ENCODE measurements at places on chromosomes 12 and 14.

- peak; percentile 21 for DNase-seq
Measured at GRCh38 chr14:95609398-95609990, 74.6 kb downstream of the GLRX5 start.

DNA sequence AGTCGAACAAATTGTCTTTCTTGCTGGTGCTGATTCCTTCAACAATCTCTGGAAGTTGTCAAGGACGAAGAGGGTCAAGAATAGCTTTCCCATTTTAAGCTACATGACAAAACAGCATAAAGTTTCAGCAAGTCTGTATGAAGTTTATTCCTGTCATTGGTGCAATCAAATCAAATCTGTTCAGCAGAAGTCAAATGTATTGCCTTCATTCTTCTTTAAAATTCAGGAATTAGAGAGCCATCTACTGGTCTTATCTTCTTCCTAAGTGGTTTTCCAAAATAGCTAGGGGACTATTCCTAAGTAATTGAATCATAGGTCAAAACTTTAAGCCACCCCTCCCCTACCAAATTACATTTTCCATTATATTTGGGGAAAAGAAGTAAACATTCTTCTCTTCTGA, 990.2 kb downstream of the GALC start:
- no peak for DNase-seq

DNA sequence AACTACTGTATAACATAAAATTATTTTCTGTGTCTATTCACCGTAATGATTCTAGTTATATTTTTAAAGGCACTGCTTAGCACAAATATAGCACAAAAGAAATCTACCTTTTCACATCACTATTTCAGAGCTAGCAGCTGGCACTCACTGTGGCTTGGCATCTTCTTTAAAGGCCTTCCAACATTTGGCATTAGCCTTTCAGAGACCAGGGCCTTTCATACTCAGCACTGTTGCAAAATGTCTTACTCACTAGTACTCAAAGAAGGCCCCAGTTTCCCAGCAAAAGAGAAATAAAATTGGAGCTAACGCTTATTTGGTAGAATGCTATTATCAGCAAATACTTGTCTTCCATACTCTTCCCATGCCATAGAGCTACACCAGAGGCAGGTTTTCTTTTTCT, 238.4 kb downstream of the MED13L start:
- no peak for DNase-seq

- DNase-seq, result no peak
Measured at GRCh38 chr14:65506801-65507200, 94.3 kb downstream of the FUT8 start.

GRCh38 chr14:99744199-99744872, 48.9 kb upstream of the EML1 start:
- DNase-seq, result no peak

DNA sequence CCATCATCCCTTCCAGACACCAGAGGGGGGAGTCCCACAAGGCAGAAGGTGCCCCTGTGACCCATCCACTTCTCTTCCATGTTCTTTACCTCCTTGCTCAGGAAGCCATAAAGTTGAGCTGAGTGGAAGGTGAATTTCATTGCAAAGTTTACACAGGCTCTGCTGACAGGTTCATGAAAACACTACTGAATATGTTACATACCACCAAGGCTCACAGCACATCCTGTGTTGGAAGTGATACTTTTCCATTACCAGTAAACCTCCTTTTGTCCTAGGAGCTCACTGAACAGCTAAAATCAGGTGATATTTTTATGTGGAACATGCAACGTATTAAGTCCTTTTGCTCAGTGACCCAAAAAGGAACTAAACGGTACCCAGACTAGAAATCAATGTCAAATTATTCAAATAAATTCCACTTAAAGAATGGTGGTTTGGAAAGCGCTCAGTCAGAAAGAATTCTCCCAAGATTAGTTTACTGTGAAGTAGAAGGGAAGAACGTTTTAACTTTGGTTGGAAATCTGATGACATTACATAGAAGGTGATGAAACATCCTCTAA, 196.2 kb upstream of the NUDT4 start:
- peak; percentile 66 for DNase-seq

DNA sequence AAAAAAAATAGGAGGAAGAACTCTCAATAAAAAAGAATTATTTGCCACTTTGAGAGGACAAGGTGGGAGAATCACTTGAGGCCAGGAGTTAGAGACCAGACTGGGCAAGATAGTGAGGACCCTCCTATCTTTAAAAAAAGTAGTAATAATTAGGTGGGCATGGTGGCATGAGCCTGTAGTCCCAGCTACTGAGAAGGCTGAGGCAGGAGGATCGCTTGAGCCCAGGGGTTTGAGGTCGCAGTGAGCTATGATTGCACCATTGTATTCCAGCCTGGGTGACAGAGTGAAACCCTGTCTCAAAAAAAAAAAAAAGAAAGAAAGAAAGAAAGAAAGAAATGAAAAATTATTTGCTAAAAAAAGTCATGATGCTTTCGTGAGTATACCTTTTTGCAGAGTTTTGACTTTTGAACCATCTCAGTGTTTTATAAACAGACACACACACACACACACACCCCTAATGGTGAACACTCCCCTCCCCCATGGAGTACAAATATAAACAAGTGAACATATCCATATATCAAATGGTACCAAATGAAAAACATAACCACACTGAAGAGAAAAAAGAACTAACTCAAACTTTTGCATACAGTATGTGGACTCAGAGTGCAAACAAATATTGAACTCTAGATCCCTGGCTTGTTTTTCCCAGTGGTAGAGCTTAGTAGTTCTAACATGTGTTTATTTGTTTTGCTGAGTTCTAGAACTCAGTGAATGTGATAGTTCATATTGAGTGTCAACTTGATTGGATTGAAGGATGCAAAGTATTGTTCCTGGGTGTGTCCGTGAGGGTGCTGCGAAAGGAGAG, 27.7 kb upstream of the DNM1L start:
- no peak for DNase-seq

DNA sequence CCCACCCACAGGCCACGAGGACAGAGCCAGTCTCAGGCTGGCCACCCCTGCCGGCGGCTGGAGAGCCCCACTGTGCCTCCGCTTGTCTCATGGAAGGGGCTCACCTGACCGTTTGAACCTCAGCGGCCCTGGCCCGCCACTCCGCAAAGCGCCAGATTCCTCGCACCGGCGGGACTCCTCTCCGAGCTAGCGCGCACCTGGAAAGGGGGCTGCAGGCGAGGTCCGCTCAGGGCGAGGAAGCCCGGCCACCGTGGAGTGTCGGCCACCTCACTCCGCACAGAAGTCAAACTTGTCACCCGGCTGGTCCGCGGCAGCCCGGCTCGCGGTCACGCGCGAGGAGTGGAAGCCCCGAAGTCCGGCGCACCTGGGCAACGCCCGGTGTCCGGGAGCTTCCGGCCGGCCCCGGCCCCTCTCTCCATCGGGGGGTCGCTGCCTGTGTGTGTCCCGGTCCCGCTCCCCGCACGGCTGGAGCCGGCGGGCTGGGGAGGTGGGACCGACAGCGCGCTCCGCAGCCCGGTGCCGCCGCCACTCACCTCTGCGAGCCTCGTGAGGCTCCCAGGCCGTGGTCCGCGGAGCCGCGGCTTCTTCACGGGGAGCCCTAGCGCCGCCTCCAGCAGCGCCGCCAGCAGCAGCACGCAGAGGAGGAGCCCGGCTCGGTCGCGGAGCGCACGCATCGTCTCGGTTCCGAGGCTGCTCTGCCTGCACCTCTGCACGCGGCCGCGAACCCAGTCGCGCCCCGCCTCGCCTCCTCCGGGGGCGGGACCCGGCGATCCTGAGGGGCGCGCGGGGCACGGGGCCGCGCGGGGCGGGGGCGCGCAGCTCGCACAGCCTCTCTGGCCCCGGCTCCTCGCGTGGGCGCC, at the start of gene ISM2:
Gene ISM2 (minus strand): TSS at position 697 of the 860 bp plus-strand sequence. CDS start 23 bp downstream, at position 674.
- peak; percentile 45 for DNase-seq

DNA sequence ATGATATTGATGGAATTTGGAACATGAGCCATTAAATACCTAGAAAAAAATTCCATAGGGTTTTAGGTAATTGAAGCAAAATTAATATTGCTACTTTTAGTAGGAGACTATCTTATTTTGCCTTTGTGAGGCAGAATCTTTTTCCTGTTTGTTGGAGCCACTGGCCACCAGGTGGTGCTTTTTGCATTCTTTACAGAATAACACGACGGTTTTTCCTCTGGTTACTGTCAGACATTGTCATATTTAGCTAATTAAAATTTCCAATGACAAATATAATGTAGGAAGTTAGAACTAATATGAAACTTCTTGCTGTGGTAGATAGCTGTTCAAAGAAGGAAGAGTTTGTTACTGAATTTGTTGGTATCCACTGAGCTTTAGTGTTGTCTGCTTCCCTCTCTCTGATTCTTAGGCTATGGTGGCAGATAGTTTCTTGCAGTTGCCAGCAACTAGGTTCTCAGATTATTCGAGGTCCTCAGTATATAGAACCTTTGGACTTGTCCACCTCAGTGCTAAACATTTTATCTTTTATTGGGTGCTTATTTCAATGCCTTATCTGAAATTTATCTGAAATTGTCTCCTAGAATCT, 25.7 kb downstream of the RAB21 start:
- peak; percentile 58 for DNase-seq

DNA sequence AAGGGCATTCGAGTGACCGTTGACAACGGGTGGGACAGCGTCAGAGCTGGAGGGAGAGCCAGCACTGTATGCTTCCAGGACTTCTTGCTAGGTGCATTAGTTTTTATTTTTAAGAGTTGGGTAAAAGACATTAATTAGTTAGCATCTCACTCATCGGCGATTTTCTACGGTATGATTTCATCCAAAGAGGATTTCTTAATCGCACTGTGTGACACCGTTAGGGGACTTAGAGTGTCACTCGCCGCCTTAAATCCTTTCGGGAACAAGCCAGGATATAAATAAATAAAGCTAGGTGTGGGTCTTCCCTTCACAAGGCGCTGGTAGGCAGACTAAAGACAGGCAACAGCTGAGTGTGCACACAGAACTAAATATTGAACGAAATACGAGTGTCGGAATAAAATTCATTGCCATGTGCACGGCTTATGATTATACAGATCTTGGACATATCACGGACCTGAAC, 869 bp upstream of the NOVA1 start:
- no peak for DNase-seq

Measured in dermis microvascular lymphatic vessel endothelial cell (primary cell).